EH (cell line): ENCODE measurements at places on chromosomes 2 and 18.
A peak's percentile ranks its signal among the peaks of the same experiment; 100 is the strongest.

GRCh38 chr2:177489719-177490301, 97.2 kb downstream of the AGPS start:
- DNase-seq = peak; percentile 35

GRCh38 chr2:86221066-86221684, 21.9 kb downstream of the MRPL35 start:
- peak; percentile 59 for DNase-seq

DNA sequence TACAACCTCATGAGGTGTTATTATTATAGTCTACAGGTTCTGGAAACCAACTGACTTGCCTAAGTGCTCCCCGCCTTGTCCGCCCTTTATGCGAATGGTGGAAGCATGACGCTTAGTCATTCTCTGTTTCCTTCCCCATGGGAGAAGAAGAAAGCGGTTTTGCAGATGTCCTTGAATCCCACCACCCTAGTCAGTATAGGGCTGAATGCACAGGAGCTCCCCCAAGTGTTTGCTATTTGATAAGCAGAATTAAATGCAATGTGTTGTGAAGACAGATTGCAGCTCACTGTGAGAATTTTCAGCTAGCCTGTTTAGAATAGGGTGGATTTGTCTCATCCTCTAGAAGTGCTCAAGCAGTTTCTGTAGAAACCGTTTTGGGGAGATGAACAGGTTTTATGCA, 652.0 kb downstream of the DCC start:
- DNase-seq = no peak

DNA sequence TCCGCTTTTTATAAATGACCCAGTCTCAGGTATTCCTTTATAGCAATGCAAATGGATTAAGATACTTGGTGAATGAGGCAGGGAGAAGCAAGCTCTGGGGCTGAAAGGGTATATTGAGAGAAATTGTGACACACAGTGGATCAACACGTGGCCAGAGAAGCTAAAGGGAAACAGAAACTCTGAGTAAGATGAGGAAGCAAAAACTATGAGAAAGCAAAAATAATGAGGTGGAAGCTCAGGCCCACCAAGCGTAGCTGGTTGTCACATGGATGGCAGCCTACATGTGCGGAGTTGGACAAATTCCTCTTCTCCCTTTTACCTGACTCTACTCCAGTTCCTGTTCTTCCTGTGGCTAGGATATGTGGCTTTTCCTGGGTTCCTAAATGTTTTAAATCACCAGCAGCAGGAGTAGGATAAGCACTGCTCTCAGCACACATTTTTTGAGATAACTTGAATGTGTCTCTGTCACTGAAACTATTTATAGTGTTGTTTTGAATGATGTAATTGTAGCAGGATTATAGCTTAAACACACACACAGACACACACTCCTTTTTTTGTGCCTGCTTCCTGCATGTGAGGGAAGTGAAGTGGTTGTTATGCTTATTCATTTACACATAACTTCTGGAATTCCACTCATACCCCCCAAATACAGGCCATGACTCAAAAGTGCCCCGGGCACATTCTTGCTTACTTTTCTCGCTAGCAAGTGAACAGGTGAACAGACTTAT, 30.1 kb upstream of the EPC2 start:
- DNase-seq = peak; percentile 84

GRCh38 chr18:50162486-50163304, 32.3 kb downstream of the MYO5B start:
- DNase-seq = no peak

DNA sequence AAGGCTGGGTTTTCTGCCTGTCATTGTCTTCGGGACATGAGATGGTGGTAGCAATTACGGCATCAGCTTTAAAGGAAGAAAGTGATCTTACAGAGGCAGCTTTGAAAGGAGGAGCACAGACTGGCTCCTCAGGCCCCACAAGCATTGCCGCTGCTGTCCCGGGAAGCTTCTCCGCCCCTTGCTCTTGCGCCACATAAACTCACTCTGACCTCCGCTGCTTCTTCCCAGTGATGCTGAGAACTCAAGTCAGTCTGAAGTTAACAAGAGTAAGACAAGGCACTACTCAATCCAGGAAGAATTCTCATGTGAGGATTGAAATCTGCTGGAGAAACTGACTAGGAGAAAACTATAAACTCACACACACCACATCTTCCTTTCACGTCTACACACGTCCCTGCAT, 112.4 kb upstream of the RIOK3 start:
- no peak for DNase-seq

GRCh38 chr18:56065086-56065485, 477.1 kb upstream of the TCF4 start:
- no peak for DNase-seq

- peak; percentile 64 for DNase-seq
Observed at GRCh38 chr18:55779691-55780585, 191.9 kb upstream of the TCF4 start.

- DNase-seq = no peak
Observed at GRCh38 chr18:31189757-31190156, 27.1 kb upstream of the DSC1 start.

DNA sequence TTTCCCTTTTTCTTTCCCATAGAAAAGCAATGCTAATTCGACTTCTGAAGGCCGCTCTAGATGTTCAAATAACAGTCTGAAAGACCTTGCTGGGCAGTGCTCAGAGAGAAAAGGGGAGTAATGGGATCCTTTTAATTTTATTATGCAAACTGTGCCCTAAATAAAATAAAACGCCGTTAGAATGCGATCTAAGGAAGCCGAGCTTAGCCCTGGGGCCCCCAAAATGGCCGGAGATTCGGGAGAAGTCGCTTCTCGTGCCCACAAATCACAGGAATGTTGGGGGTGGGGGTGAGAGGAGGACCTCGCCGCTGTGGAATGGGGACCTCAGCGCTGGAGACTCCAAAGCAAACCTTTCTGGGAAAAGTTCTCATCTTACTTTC, 8.4 kb upstream of the POU3F3 start:
- no peak for DNase-seq

- no peak for DNase-seq
Observed at GRCh38 chr18:6810191-6810590, 80.7 kb downstream of the ARHGAP28 start.

GRCh38 chr18:72530622-72531021, 13.5 kb downstream of the CBLN2 start:
- DNase-seq = no peak

DNA sequence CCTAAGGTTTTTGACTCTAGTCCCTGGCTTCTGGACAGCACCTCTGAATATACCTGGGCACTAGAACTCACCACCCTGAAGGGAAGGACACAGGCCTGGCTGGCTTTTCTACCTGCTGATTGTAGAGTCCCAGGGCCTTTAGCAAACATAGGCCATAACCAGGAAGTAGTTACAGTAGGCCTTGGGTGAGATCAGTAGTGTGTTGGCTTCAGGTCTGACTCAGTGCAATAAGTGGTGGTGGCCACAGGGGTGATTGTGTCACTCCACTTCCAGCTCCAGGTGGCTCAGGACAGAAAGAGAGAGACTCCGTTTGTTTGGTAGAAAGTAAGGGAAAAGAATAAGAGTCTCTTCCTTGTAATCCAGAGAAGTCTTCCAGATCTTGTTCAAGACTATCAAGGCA, 101.7 kb upstream of the LGALSL start:
- no peak for DNase-seq

GRCh38 chr2:133477616-133477990, 90.7 kb downstream of the NCKAP5 start:
- peak; percentile 64 for DNase-seq

GRCh38 chr2:9738062-9738461, 105.2 kb upstream of the TAF1B start:
- no peak for DNase-seq

DNA sequence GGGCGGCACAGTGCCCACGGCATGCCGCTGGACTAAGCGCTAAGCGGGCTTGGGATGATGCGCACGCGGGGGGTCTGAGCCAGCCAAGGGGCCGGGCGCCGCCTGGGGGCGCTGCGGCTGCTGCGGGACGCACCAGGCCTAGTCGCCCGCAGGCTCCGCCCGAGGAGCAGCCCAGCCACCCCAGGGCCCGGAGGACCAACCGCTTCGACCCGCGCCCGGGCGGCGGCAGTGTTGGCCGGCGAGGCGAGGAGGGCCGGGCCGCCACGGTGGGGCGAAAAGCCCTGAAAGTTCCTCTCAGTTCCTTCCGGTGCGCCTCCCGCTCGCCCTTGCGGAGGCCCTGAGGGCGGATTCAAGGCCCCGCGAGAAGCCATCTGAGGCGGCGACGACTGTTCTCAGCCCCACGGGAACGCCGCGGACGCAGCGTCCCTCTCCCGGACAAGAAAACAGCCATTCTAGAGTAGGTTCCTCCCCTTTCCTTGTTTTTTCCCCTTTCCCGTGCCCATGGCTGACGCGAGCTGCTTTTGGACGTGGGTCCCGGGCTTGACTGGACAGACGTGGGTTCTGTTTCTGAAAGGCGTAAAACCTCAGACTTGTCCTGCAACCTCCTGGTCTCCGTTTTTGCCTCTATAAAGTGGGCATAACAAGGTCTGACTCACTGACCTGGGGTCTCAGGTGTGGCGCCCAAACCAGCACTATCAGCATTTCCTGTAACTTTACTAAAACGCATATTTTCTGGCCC, at the start of gene ANKAR:
Gene ANKAR, plus strand, starts transcription at position 297 of the 739 bp plus-strand sequence. CDS start 1,821 bp downstream, outside the sequence.
- DNase-seq = peak; percentile 93

DNA sequence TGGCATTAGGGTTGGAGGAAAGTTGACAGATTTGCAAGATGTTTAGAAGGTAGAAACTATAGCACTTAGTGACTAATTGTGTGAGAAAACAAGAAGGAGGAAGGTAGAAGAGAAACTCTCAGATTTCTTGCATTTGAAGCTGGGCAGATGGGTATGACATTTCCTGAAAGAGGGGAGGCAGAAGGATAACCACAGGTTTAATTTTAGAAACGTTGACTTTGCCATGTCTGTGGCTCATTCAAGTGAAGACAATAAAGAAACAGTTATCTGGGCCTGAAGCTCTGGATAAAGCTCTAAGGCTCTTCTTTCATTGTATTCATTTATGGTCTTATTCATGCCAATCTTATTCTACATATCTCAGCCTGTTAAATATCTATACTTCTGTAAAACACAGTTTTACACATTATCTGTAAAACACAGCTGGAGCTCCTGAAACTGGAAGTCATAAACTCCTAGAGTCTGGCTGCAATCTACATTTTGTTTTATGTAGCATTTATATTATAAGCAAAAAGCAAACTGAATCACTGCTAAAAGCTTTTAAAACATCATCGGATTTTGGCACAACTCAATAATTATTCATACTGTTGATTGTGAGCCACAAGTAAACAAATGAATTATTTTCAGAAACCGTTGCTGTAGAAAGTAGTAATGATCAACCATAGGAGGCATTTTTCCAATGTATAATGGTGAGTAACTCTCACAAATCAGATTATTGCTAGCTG, 138.5 kb downstream of the RIT2 start:
- no peak for DNase-seq

DNA sequence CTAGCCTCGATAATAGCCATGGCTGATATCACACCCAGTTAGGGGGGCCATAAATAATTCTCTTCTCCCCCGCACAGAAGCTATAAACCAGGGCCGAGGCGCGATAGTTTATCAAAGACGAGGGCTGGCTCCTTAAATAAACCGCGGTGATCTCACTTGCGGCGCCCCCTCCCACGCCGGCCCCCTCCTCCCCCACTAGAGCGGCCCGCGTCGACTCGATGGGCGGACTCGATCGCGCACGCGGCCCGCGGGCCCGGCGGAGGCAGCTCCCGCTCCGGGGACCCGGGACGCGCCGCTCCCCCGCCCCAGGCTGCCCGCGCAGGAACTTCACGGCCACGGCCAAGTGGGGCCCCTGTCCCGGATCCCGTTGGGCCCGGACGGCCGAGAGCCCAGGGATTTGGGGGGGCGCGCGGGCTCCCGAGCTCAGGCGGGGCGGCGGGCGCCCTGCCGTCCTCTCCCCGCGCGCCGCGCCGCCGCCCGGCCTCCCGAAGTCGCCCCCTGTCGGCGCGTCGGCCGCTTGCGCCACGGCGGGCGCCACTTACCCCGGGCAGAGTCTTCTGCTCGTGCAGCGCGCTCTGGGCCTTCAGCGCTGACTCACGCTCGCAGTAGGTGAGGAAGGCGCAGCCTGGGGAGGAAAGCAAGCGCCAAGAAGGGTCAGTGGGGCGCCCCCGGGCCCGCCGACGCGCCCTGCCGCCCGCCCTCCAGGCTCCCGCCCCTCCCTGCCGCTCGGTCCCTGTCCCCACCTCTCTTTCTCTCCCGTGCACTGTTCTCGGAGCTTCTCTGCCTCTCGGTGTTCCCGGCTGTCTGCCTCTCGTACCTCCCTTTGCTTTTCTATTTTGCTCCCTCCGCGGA, 80.4 kb downstream of the CELF4 start:
- peak; percentile 10 for DNase-seq

DNA sequence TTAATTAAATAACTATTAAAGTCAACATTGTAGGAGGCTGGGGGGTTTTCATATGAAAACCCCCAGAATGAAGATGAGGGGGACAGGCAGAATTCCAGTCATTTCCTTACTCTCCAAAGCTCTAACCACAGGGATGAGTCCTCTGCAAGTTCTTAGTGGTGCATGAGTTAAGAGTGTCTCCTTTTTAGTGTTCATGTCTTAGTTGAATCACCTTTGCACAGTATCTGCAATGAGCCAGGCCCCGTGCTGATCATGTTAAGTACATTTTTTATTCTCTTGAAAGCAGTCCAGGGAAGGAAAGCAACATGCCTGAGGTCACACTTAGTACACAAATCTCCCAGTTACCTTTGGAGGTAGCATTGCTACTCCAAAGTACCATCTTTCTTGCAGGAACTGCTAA, 25.7 kb upstream of the MSGN1 start:
- DNase-seq = no peak
